ENCODE measurements at places on chromosomes 16 and 17. TPM values are rescaled to one million over a fixed set of nuclear protein-coding genes. Genes with fewer than 3 reads are reported as not detected.
A peak's percentile ranks its signal among the peaks of the same experiment; 100 is the strongest.

GRCh38 chr16:62177351-62178203 is 141.3 kb upstream of the CDH8 start:
- H3K4me3 ChIP-seq = no peak overlapping the region
- H3K27ac ChIP-seq = no peak overlapping the region
- no peaks in the 10 kb centered on the region for H3K27me3 ChIP-seq
- H3K36me3 ChIP-seq = no peaks in the 10 kb centered on the region
- H3K4me1 ChIP-seq = no peaks in the 10 kb centered on the region

AKTIP gene
- 26.1 TPM for total RNA-seq

DNA sequence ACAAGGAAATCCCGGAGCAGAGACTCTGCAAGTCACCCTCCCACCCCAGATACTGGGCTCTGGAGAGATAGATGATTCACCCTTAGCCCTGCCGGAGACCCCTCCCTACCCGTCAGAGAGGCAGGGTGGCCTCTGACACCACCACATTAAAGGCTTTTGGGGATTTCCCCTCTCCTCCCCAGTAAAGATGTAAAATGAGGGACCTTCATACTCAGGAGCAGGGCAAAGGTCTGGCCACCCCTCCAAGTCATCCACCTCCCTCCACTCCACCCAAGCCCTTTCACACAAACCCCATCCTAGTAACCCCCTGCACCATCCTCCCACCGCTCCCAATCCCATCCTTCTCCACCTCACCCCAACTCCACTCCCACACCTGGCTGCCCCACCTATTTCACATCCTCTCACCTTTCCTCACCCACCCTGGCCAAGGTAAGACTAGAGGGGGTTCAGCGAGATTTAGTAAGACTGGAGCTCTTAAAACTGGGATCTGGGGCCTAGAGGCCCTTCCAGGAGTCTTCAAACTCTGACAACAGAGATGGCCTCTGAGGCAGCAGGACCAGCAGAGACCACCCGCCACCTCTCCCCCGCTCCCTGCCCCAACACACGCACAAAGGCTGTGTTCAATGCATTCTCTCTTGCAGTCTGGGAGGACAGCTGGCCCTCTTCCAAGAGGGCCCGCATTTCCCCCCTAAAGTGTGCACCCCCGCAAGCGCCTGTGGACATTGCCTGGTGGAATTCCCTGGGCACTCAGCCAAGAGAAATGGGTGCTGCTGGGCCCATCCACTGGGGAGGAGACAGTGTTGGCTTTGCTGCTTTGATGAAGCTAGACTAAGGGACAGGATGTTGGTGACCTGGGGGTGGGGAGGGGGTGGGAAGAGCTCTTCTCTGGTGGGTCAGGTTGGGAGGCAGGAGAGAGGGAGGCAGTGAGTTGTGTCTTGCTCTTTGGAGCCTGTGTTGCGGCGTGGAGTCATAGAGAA is 1.1 kb downstream of the ABAT start:
- DNase-seq = no peak
- H3K27ac ChIP-seq = no peak overlapping the region
- no peaks in the 10 kb centered on the region for H3K36me3 ChIP-seq
- H3K4me1 ChIP-seq = no peaks in the 10 kb centered on the region
- peak overlapping the region; percentile 64 for H3K4me3 ChIP-seq

GRCh38 chr17:2020721-2021120 is 4.4 kb downstream of the RTN4RL1 start:
- H3K27me3 ChIP-seq = no peaks in the 10 kb centered on the region
- H3K36me3 ChIP-seq = no peaks in the 10 kb centered on the region
- DNase-seq = no peak

- H3K36me3 ChIP-seq = no peaks in the 10 kb centered on the region
- H3K27me3 ChIP-seq = no peaks in the 10 kb centered on the region
- H3K4me1 ChIP-seq = peaks cover 18% of the 10 kb centered on the region
Observed at GRCh38 chr17:47278561-47278960, 24.9 kb downstream of the ITGB3 start.

- no peak overlapping the region for H3K27ac ChIP-seq
- no peak for DNase-seq
- H3K27me3 ChIP-seq = no peaks in the 10 kb centered on the region
Observed at GRCh38 chr16:50351952-50352351, 16.8 kb downstream of the BRD7 start.

- no peaks in the 10 kb centered on the region for H3K36me3 ChIP-seq
- no peak overlapping the region for H3K27ac ChIP-seq
- H3K4me3 ChIP-seq = no peak overlapping the region
Observed at GRCh38 chr16:29896841-29897240, 2.5 kb downstream of the SEZ6L2 start.

- DNase-seq = no peak
- H3K4me1 ChIP-seq = peaks cover 10% of the 10 kb centered on the region
- peak overlapping the region; percentile 35 for H3K27ac ChIP-seq
- no peak overlapping the region for H3K4me3 ChIP-seq
Observed at GRCh38 chr16:80997139-80997798, 9.4 kb downstream of the CMC2 start.

P2RX1 gene
- total RNA-seq = not detected

GRCh38 chr17:7589891-7590691 is at the start of gene SOX15:
SOX15 (minus strand) TSS chr17:7590094; CDS start chr17:7589676, 418 bp downstream.
- H3K27ac ChIP-seq = peak within 1 kb of the TSS; percentile 26
- peaks cover 14% of the 10 kb centered on the region for H3K4me1 ChIP-seq

DNA sequence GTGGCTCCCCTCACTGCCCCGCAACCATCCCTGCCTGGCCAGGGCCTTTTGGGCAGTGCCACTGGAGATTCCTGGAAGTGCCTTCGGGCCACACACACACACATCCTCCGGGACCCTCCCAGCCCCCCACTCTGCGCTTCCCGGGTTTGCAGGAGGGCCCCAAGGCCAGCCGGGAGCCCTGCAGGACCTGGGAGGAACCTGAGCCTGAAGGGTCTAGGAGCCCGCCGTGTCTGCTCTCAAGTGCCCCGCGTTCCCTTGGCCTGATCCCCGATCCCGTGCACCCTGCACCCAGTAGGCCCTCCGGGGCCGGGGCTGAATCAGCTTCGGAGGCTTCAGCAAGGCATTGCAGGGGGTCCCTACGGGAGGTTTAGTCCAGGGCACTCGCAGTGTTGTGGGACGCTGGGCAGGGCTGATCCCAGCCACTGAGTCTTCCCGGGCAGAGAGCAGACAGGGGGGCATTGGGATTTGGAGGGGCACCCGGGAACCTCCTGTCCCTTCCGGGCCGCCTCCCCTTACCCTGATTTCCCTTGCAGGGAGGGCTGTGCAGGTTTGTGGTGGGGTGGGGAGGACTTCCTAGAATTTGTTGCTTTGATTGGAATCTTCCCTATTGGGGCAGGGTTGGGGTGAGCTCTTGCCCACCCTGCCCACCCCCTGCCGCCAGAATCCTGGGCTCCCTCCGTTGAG is 36.9 kb downstream of the TMEM235 start:
- H3K4me3 ChIP-seq = no peak overlapping the region
- peaks cover 37% of the 10 kb centered on the region for H3K4me1 ChIP-seq
- DNase-seq = no peak
- H3K36me3 ChIP-seq = no peaks in the 10 kb centered on the region
